ENCODE measurements at places on chromosomes 4 and X.

GRCh38 chrX:40147126-40147952 lies 49.6 kb upstream of the BCOR start:
- DNase-seq = no peak

- no peak for DNase-seq
These were observed 31.6 kb upstream of the HUWE1 start for GRCh38 chrX:53718073-53718472.

GRCh38 chrX:102604327-102604726 lies 5.0 kb downstream of the ARMCX5 start:
- no peak for DNase-seq

GRCh38 chr4:181755846-181756245 lies 487.4 kb upstream of the TENM3 start:
- no peak for DNase-seq

GRCh38 chrX:65093658-65094057 lies 117.4 kb upstream of the ZC4H2 start:
- no peak for DNase-seq

DNA sequence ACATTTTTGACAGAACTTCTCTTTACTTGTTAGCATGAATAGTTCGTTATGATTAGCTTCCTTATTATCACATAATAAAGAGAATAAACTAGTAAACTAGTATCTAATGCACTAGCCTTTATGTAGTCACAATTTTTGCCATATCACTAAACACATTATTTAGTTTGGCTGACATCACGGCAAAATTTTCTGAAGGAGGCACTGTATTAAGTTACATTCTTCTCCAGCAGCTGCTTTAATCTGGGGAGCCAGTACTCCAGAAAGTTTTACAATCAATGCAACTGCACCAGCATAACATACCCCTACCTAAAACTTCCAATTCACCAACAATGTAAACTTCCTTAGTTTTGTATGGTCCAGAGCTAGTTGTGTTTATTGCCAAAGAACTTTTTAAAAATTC lies 87.8 kb downstream of the FIP1L1 start:
- no peak for DNase-seq

DNA sequence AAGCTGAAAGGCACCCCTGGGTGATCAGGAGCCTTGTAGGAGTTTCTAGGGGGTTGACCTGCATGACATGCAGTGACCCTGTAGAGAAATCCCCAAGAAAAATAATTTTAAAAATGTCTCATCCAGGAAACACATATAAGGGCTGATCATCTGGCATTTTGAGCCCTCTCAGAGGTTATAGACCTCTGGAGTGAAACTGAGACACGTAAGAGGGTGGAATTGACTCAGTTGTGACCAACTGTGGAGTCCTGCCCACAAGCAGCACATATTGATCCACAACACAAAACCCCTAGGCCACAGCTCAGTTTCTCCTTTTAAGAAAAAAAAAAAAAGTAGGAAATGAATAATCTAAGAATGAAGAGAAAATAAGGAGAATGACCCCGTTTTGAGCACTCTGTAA lies 32.5 kb upstream of the MTMR8 start:
- DNase-seq = no peak

- no peak for DNase-seq
These were observed 9.8 kb upstream of the CCNG2 start for GRCh38 chr4:77147079-77147782.

GRCh38 chrX:70433848-70434351 lies 10.7 kb upstream of the DLG3 start:
- DNase-seq = no peak

GRCh38 chrX:50704360-50704759 lies 109.6 kb downstream of the SHROOM4 start:
- no peak for DNase-seq

GRCh38 chrX:34629572-34629971 lies 27.5 kb downstream of the TMEM47 start:
- no peak for DNase-seq

- no peak for DNase-seq
These were observed 1.4 kb upstream of the RHOH start for GRCh38 chr4:40195182-40196177.

DNA sequence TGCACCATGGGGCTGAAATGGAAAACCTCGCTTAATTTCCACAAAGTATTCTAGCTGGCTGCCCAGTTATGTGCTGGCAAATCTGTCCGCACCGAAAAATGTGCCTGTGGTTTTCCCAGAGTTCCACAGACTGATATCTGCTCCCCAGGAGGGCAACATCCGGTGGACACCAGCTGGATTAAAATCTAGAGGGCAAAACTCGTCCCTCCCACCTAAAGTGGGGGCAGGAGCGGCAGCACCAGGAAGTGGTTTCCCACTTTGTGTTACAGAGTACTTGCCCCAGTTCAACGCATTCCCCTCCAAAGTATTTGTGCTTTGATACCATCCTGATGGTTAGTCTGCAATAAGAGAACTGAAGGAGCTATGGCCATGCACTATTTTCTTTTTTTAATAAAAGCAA lies 187.6 kb downstream of the TSPAN5 start:
- DNase-seq = no peak

DNA sequence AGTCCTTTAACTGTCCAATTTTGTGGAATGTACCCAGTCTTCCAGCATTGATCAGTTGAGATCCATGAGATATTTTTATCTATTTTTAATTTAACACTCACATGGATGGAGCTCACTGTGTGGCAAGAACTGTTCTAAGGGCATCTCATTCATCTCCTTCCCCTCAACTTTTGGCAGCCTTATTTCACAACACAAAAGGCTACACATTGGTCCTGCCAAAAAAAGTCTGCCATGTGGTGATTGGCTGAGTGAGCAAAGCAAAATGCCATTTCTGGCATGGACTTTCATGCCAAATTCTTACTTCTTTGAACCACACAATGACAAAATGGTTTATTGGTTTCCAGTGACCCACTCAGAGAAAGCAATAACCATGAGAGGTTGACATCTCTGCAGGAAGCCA lies 171.6 kb upstream of the MAP3K15 start:
- no peak for DNase-seq

- DNase-seq = no peak
These were observed 105.9 kb downstream of the THOC2 start for GRCh38 chrX:123626962-123627361.

DNA sequence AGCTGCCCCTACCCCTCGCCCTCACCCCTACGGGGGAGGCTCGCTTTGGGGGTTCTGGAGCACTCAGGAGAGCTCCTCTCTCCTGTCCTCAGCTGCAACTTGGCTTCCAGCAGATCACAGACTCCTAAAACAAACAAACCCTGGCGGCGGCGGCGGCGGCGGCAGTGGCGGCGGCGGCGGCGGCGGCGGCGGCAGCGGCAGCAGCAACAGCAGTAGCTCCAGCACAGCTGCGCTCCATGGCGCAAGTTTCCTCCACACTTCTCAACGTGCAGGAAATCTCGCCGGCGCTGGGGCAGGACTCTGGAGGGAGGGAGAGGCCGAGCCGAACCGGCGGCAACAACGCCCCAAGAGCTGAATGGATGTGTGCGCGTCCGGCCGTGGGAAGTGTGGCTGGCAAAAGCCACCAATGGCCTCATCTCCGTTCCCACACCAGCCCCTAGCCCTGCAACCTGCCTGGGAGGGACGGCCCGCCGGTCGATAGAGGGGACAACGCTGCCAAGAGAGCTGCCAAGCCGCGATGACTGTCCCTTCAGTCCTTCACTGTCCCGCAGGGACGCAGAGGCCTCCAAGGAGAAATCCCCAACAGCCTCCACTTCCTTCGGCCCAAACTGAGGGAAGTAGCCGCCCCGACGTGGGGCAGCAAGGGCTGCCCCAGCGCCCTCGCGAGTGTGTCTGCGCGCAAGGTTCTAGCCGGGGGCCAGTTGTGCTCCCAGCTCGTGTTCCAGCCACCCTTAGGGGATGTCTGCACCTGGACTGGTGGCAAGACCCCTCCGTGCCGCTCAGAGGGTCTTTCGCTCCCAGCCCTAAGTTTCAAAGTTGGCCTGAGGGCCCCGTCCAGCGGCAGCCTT lies 775 bp downstream of the SHROOM4 start:
- DNase-seq = no peak

GRCh38 chr4:164440199-164440598 lies 313.7 kb upstream of the SMIM31 start:
- peak; percentile 67 for DNase-seq

GRCh38 chr4:81754169-81754568 lies 282.5 kb upstream of the RASGEF1B start:
- no peak for DNase-seq

DNA sequence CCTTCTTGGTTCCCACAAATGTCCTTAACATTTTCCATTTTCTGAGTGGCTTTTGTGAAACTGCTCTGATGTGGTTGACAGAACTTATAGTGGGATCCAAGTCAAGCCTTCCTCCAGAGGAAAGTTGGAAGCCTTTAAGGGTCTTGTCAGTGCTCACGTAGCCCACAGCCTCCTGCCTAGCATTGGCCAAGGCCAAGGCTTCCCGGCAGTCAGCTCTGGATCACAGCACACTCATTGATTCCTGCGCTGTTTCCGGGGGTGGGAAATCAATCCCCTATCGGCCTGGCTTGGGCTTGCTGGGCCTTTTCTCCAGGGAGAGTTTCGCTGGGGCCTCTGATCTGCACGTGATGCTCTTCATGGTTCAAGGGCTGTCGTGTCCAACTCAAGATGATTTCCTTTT lies 76.1 kb downstream of the SLC9A6 start:
- DNase-seq = no peak

DNA sequence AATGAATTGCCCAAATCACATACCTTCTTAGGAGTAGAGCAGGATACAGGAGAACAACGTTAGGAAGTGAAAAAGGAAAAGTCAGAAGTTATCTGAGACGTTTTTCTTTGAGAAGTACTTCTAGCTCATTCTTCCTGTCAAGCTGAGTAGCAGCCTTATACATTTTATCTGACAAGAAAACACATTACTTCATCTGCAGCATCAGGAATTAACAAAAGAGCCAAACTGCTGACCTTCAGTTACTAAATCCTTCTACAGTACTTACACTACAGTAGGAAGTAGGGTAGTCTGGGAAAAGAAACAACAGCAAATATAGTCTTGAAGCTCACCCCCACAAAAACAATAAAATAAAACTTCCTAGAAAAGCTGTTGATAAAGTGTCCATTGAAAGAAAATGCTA lies 57.0 kb downstream of the ATP11C start:
- DNase-seq = no peak

GRCh38 chr4:164956766-164957643 lies 20.5 kb downstream of the TRIM61 start:
- peak; percentile 40 for DNase-seq

DNA sequence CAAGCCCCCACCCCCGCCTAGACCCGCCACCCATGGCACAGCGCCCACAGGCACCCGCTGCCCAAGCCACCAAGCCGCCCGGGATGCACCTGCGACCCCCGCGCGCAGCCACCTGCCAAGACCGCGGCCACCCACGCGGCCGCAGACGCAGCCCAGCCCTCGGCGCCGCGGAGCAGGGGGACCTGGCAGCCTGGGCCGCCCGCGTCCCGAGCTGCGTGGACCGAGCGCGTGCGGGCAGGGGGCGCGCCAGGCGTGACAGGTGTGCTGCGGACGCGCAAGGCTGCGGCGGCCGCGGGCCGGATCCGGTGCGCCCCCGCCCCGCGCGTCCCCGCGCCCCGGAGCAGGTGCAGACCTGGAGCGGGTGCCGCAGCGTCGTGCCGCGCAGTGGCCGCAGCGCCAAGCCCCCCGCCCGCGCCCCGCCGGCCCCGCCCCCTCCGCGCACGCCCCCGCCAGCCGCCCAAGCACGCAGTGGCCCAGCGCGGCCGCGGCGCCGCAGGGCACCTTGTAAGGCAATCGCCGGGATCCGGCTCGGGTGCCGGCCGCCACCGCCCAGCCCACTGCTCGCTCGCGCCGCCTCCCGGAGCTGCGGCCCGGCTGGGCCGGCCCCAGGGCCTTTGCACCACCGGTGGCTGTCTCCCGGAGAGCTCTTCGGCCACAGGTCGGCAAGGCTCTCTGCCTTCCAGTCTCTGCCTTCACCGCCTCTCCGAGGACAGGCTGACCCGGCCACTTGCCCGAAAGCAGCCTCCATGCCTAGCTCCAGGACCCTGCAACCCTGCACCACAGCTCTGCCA lies at the start of gene PNCK:
TSS of gene PNCK (minus strand) at position 386 of the 791 bp plus-strand sequence. CDS start 737 bp downstream, outside the sequence.
- no peak for DNase-seq

DNA sequence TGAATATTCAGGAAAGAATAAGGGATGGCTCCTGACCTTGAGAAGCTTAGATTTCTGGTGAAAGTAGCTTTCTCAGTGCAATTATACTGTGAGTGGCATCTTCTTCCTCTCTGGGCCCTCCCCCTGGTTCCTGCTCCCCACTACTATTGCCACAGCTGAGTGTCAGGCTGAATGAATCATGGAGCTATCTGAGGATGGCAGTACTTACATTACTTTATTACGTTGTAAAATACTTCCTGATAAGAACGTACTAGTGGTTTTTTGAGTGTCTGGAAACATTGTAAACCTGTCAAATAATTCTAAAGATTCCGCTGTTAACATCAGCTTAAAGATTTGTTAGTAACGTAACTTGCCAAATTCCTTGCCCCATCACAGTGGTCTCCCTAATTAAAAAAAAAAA lies 36.2 kb downstream of the ARHGAP10 start:
- DNase-seq = no peak

DNA sequence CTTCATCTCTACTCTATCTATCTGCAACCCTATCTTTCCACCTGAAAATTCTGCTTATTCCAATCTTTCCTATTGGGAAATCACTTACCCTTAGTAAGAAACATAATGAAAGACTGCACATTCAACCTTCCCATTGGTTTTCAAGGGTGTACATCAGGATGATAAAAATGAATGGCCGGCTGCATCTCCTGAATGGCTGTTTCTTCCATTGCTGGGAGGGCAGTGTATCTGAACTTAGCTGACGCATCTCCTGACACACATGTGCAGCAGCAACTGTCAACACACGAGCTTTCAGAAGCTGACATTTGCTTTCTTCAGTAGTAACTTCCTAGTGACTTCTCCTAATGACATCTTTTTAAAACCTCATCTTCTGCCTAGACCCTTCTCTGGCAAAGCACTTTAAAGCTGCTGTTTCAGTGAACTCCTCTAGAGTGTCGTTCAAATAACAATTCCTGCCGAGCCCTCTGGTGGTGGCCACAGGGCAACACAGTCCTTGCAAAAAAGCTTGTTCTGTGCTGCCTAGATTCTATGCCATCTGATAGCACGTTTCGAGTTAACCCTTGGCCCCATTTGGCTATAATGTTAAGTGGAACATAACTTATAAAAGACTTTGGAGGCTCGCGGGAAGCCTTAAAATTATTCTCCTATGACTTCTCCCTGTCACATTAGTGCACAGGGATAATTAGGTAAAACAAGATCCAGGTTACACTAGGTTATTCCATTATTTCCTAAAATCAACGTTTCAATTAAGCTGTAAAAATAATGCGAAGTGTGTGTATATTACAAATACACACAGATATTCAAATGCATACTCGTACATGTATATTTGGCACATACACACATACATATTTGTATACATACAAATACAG lies 2340.7 kb downstream of the PCDH7 start:
- DNase-seq = no peak

Data from retinal pigment epithelial cell (primary cell).